Activated CD4-positive, alpha-beta T cell treated with anti-CD3 and anti-CD28 coated beads, Interleukin-2, amount 10 ng/mL, durations not matched to agents 7 days and 5 days (primary cell): ENCODE measurements at places on chromosomes 16 and 17. TPM values are rescaled to one million over a fixed set of nuclear protein-coding genes. Genes with fewer than 3 reads are reported as not detected.

GRCh38 chr17:45073414-45074070, 12.4 kb downstream of the NMT1 start:
- no peak overlapping the region for H3K4me3 ChIP-seq
- no peak overlapping the region for H3K27ac ChIP-seq
- no peak for DNase-seq
- peaks cover 18% of the 10 kb centered on the region for H3K4me1 ChIP-seq
- H3K27me3 ChIP-seq = no peaks in the 10 kb centered on the region

GRCh38 chr16:57601801-57602478, 26.5 kb upstream of the ADGRG1 start:
- H3K27me3 ChIP-seq = peaks cover 5% of the 10 kb centered on the region
- peaks cover 16% of the 10 kb centered on the region for H3K36me3 ChIP-seq
- peaks cover 68% of the 10 kb centered on the region for H3K4me1 ChIP-seq
- H3K4me3 ChIP-seq = peak overlapping the region; percentile 35
- DNase-seq = peak; percentile 83

DNA sequence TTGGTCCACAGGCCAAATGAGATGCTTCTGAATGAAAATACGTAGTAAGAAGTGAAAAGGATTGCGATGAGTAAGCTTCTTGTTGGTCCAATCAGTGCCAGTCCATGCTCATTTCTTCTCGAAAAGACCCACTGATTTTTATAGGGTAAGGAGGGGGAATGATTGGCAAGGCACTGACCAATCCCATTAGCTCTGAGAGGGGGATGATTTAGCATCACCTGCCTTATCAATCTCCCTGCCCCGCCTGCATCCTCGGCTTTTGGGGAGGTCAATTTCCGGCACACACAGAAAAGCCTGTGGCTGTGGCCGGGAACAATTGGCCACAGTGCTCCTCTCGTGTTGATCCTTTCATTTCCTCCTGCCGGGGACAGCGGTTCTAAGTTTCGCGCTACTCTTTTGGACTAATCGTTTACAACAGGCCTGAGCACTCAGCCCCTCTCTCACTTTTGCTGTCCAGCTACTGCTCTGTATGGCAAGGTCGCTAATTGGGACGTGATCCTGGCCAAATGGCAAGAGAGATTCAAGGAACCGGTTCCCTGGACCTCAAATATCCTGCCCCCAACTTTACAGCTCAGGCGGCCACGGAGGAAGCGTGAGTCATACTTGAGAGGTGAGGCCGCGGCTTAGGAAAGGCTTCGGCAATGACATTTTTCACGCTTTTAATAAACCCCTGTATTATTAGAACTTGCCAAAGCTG, 43.1 kb downstream of the TBX4 start:
- no peak overlapping the region for H3K4me3 ChIP-seq
- peaks cover 2% of the 10 kb centered on the region for H3K4me1 ChIP-seq
- no peak for DNase-seq
- H3K27ac ChIP-seq = no peak overlapping the region
- peaks cover 9% of the 10 kb centered on the region for H3K27me3 ChIP-seq

- peaks cover 4% of the 10 kb centered on the region for H3K4me1 ChIP-seq
- H3K4me3 ChIP-seq = peak overlapping the region; percentile 5
- no peak overlapping the region for H3K27ac ChIP-seq
- H3K27me3 ChIP-seq = peaks cover 46% of the 10 kb centered on the region
- no peak for DNase-seq
These were observed 558 bp upstream of the ZFHX3 start for GRCh38 chr16:73048292-73049080.

GRCh38 chr16:3444032-3444388, 530 bp downstream of the NAA60 start:
- peaks cover 24% of the 10 kb centered on the region for H3K4me1 ChIP-seq
- H3K36me3 ChIP-seq = peaks cover 52% of the 10 kb centered on the region
- H3K27me3 ChIP-seq = no peaks in the 10 kb centered on the region
- peak overlapping the region; percentile 93 for H3K27ac ChIP-seq

DNA sequence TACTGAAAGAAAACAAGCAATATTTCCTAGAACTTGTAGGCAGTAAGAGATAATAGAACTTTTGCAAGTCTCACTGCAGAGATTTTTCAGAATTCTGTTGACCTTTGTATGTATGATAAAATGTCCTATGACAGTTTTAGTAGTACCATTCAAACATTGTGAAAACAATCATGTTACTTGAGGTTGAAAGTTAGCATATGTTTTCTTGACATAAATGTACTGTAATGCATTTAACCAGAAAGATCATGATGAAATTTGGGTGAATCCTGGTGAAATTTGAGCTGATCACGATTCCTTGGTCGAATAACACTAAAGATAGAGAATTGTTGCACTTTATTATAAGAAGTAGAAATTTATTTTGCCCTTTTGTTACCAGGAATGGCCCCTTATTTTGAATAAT, 85.7 kb downstream of the TAOK1 start:
- H3K36me3 ChIP-seq = peaks cover 38% of the 10 kb centered on the region
- no peak overlapping the region for H3K27ac ChIP-seq
- no peak for DNase-seq
- no peaks in the 10 kb centered on the region for H3K4me1 ChIP-seq

DNA sequence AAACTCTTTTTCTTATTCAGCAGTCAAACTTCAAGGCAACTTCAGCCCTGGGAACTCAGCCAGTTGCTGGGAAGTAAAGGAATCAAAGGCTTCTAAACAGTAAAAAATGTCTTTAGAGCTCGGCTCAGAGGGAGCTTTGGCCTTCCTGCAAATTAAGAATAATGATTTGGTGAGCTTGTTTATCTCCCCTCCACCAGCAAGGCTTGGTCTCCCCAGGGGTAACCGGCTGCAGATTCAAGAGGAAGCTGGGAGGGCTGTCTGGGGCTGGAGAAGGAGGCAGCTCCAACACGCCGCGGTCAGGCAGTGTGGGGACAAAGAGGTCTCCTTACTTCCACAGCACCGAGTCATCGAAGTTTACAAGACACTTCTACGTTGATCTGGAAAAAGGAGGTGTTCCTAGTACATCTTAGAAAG, 17.7 kb upstream of the DOC2B start:
- no peaks in the 10 kb centered on the region for H3K27me3 ChIP-seq
- no peak overlapping the region for H3K27ac ChIP-seq
- no peaks in the 10 kb centered on the region for H3K4me1 ChIP-seq

DNA sequence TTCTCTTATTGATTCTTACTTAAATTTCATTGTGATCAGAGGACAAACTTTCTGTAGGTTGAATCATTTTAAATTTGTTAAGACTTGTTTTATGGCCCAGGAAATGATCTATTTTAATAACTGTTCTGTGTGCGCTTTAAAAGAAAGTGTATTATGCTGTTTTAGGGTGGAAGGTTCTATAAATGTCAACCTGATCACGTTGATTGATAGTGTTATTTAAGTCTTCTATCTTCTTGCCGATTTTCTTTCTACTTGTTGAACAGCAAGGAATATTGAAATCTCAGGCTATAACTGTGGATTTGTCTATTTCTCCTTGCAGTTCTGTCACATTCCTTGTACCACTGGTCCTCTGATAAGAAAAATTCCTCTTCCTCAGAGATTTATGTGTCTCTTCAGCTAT, 112.7 kb downstream of the TANC2 start:
- H3K4me3 ChIP-seq = no peak overlapping the region
- peaks cover 2% of the 10 kb centered on the region for H3K27me3 ChIP-seq
- no peak for DNase-seq

- H3K4me3 ChIP-seq = no peak overlapping the region
- DNase-seq = no peak
- H3K27me3 ChIP-seq = no peaks in the 10 kb centered on the region
- no peak overlapping the region for H3K27ac ChIP-seq
These were observed 76.4 kb downstream of the GPR139 start for GRCh38 chr16:19997264-19997663.

- no peak overlapping the region for H3K27ac ChIP-seq
- no peaks in the 10 kb centered on the region for H3K27me3 ChIP-seq
- H3K4me3 ChIP-seq = no peak overlapping the region
These were observed 3.4 kb downstream of the SCN4A start for GRCh38 chr17:63969278-63969677.

DNA sequence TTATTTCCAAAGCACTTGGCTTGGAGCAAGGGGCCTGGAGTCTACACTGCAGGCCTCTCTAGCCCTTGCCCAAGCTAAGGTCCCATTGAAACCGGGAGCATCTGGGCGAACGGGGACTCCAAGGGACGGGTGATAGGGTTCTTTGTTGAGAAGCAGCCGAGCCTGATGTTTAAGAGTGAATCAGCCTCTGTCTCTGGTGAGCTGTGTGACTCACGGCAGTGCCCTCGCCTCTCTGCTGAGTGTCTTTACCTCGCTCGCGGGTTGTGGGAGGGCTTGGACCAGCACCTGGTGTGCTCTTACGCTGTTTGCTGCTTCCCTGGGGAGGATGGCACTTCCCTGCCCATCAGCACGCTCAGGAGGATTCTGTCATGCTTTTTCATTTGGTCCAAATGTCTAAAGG, 1.3 kb downstream of the HGS start:
- no peak for DNase-seq
- peak overlapping the region; percentile 82 for H3K27ac ChIP-seq
- H3K4me3 ChIP-seq = peak overlapping the region; percentile 86
- H3K27me3 ChIP-seq = no peaks in the 10 kb centered on the region

GRCh38 chr16:66291833-66292232, 74.7 kb upstream of the CDH5 start:
- no peaks in the 10 kb centered on the region for H3K4me1 ChIP-seq
- H3K27me3 ChIP-seq = peaks cover 2% of the 10 kb centered on the region
- H3K4me3 ChIP-seq = no peak overlapping the region
- no peak for DNase-seq
- no peaks in the 10 kb centered on the region for H3K36me3 ChIP-seq
- no peak overlapping the region for H3K27ac ChIP-seq

- H3K4me3 ChIP-seq = no peak overlapping the region
- H3K4me1 ChIP-seq = peaks cover 34% of the 10 kb centered on the region
- H3K36me3 ChIP-seq = no peaks in the 10 kb centered on the region
- H3K27me3 ChIP-seq = peaks cover 66% of the 10 kb centered on the region
- DNase-seq = no peak
These were observed 7.6 kb downstream of the TBX2 start for GRCh38 chr17:61406971-61407911.

DNA sequence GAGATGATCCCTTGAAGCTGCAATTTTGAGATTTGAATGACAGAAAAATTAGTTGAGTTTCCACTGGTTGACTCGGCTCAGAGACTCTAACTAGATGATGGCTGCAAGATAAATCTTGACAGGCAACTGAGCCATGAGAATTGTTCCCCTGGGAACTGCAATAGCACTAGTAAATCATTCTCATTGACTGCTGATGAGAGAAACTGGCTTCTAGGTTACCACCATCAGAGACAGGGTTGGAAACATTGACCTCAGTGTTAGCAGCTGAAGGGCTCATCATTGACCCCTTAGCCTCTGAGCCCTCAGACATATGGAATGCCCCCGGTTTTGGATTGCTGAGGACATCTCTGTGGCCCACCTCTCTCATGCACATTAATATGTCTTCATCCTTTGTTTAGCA, 125.4 kb upstream of the COX10 start:
- no peaks in the 10 kb centered on the region for H3K36me3 ChIP-seq
- H3K27me3 ChIP-seq = no peaks in the 10 kb centered on the region
- no peak overlapping the region for H3K27ac ChIP-seq
- no peak for DNase-seq

DNA sequence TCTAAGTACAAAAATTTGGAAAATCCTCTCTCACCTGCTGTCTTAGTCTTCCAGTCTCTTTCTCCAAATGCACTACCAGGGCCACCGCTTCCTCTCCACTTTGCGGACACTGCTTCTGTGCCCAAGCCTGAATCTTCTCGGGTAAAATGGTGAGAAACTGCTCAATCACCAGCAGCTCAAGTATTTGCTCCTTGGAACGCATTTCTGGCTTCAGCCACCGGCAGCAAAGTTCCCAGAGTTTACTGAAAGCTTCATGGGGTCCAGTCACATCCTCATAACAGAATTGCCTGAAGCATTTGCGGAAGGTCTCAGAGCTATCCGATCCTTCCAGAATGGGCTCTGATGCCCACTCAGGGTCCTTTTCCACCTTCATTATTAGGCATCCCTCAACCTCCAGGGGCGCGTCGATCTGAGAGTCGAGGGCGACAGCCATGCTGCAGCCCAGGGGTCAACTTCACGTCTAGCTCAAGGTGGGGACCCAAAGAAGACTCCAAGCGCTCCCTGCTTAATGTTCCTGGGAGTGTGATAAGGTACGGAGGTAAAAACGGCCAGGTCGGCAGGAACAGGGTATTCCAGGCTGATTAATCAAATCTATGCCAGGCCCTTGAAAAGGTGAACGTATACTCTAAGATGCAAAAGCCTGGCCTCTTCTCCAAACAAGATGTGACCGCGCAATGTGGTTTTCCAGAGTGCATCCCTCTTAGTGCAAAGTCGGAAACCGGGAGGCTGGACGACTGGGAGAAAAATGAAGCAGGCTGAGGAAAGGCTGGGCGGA, 763 bp downstream of the ZKSCAN2 start:
- DNase-seq = peak; percentile 12
- peak overlapping the region; percentile 89 for H3K4me3 ChIP-seq
- peaks cover 37% of the 10 kb centered on the region for H3K36me3 ChIP-seq
- H3K4me1 ChIP-seq = peaks cover 70% of the 10 kb centered on the region
- no peaks in the 10 kb centered on the region for H3K27me3 ChIP-seq

GRCh38 chr16:17431012-17431411, 39.7 kb downstream of the XYLT1 start:
- H3K27ac ChIP-seq = no peak overlapping the region
- no peaks in the 10 kb centered on the region for H3K27me3 ChIP-seq
- DNase-seq = no peak
- H3K36me3 ChIP-seq = peaks cover 64% of the 10 kb centered on the region
- peaks cover 17% of the 10 kb centered on the region for H3K4me1 ChIP-seq

GRCh38 chr17:13749891-13750235, 148.1 kb upstream of the HS3ST3A1 start:
- H3K36me3 ChIP-seq = no peaks in the 10 kb centered on the region
- no peak overlapping the region for H3K27ac ChIP-seq
- no peak for DNase-seq
- H3K4me3 ChIP-seq = no peak overlapping the region

- no peak overlapping the region for H3K4me3 ChIP-seq
- H3K36me3 ChIP-seq = no peaks in the 10 kb centered on the region
- H3K27ac ChIP-seq = no peak overlapping the region
- H3K27me3 ChIP-seq = no peaks in the 10 kb centered on the region
- peaks cover 25% of the 10 kb centered on the region for H3K4me1 ChIP-seq
These were observed 6.8 kb downstream of the VMP1 start for GRCh38 chr17:59714255-59714654.

The PNMT gene
- total RNA-seq = not detected

The LRRC46 gene
- 1.4 TPM for total RNA-seq

The GPS2 gene
- 85.9 TPM for total RNA-seq

The HS3ST3A1 gene
- 1.4 TPM for total RNA-seq

The CHRNB1 gene
- 18.8 TPM for total RNA-seq

The MGAT5B gene
- 0.45 TPM for total RNA-seq

The PIMREG gene
- total RNA-seq = 22.0 TPM

The CACNA1H gene
- 3.6 TPM for total RNA-seq

The COG4 gene
- total RNA-seq = 70.8 TPM

The CRYBA1 gene
- total RNA-seq = not detected

The POLDIP2 gene
- total RNA-seq = 61.6 TPM
